A549 treated with Mapracorat at 1 μM for 4 hours (cell line): ENCODE measurements at places on chromosomes 4 and X. TPM values are rescaled to one million over a fixed set of nuclear protein-coding genes. Genes with fewer than 3 reads are reported as not detected.

GSX2 gene
- total RNA-seq: not detected in 5 replicates

PABPC1L2B gene
- total RNA-seq: not detected in 5 replicates

SUPT20HL1 gene
- not detected in 5 replicates for total RNA-seq

HELT gene
- not detected in 5 replicates for total RNA-seq

TRMT2B gene
- total RNA-seq: 14.0 to 17.1 TPM (median 15.0 TPM) in 5 replicates

ELK1 gene
- total RNA-seq: 29.4 to 38.8 TPM (median 37.6 TPM) in 5 replicates

NPY1R gene
- 0.07 to 0.19 TPM (median 0.12 TPM) in 3 of 5 replicates, not detected in the others for total RNA-seq

TCEAL6 gene
- total RNA-seq: not detected in 5 replicates

PPARGC1A gene
- 0.02 to 0.10 TPM (median 0.04 TPM) in 4 of 5 replicates, not detected in the other for total RNA-seq

OTUD6A gene
- not detected in 5 replicates for total RNA-seq
